ENCODE measurements at places on chromosomes 16 and 17. TPM values are rescaled to one million over a fixed set of nuclear protein-coding genes. Genes with fewer than 3 reads are reported as not detected.

DNA sequence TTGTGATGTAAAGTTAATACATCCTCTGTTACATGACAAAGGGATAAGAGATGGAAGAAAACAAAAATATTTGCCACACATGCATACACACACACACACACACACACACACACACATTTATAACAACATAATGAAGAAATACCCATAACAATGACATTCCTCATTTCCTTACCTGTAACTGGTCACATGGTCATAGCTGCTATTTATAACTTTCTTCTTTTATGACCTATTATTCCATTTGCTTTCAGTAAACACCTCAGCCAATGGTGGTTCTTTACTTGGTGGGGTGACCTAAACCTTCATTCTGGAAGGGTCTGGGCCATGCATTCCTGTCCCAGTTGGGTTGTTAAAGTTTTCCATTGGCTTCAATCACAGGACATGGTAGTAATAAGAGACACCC is 5.3 kb downstream of the MT2A start:
- no peak overlapping the region for H3K27ac ChIP-seq
- no peaks in the 10 kb centered on the region for H3K27me3 ChIP-seq
- H3K36me3 ChIP-seq = no peaks in the 10 kb centered on the region
- peaks cover 62% of the 10 kb centered on the region for H3K4me1 ChIP-seq
- H3K4me3 ChIP-seq = no peak overlapping the region

DNA sequence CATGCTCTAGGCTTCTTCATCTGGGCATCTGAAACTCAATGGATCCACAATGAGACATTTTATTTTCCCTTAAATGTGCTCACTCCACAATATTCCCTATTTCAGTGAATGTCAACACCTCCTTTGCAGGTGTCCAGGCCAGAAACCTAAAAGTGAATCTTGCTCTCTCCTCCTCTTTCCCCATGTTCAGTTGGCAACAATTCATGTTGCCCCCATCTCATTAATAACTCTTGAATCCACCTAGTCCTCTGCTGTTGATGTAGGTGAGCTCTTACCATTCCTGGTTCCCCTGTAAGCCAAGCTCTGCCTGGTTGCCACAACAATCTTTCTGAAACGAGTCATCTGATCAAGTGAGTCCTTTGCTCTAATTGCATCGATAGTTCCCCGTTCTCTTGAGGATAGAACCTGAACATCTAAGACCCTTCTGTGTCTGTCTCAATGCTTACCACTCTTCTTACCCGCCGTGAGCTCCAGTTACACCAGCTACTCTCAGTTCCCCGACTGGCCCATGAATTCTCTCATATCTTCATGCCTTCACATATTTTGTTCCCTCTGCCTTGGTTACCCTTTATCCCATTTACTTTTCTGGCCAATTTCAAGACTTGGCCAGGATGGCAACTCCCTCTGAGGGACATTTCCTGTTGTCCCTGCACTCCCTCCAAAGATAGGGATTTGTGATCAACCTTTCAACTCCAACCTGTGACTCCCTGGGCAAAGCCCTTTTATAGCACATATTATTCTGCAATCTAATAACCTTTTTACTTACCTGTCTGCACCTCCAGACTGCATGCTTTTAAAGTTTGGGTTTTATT is 35.9 kb downstream of the HLF start:
- H3K27ac ChIP-seq = no peak overlapping the region
- DNase-seq = no peak
- H3K4me3 ChIP-seq = no peak overlapping the region
- H3K27me3 ChIP-seq = no peaks in the 10 kb centered on the region

DNA sequence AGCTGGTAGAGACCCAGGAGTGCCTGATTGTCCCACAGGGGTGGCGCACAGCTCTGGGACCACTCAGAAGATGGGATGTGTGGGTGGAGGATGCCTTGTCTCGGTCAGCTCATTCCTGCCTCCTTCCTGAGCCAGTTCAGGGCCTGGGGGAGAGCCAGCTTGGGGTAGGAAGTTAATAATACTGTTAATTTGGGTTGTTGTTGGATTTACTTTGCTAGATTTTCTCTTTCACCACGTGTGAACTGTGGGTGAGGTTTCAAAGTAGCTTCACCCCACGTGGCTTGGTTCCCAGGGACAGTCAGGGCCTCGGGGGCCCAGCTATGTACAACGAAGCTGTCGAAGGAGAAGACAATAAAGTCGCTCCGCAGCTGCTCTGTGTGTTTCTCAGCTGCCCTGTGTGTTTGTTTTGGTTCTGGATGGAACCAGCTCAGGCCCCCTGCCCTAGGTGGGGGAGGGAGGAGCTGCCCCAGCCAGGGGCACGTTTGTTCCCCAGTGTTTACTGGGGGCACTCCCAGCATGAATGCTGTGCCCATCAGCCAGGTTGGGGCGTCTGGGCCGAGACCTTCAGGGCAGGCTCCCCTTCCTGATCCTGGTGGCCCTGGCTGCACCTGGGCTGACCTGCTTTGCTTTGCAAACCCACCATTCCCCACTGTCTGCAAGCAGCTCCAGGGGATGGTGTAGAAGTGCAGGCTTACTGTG is 2.3 kb downstream of the NUDT16L1 start:
- H3K4me1 ChIP-seq = peaks cover 14% of the 10 kb centered on the region
- peak; percentile 38 for DNase-seq
- no peak overlapping the region for H3K4me3 ChIP-seq
- H3K27ac ChIP-seq = peak overlapping the region; percentile 47
- H3K36me3 ChIP-seq = 0 out of 2 replicates have a peak, but pooled peaks cover 3% of the 10 kb centered on the region

DNA sequence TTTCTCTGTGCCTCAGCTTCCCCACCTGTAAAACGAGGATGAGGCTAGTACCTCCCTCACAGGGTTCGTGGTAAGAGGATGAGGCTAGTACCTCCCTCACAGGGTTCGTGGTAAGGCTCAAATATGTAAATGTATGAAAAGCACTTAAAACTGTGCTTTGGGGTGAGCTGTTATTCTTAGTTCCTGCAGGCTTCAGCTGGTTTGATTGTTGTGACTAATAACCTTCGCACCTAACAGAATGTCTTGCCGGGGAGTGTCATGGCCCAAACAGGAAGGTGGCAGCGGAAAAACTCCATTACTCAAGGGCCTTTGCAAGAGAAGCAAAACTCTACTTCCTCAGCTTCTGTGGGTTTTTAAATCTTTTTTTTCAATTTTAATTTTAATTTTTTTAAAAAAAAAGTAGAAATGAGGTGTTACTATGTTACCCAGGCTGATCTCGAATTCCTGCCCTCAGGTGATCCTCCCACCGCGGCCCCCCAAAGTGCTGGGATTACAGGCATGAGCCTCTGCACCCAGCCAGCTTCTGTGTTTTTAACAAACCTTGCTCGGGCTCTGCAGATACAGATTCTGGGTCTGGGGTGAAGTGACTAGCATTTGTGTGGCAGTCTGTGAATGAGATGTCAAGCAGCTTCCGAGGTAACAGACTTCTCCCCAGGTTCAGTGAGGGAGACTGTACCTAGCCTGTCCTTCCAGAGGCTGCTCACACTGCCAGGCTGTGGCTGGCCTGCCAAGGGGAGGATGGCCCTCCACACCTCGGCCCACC is 103.0 kb downstream of the RAB11FIP4 start:
- H3K4me3 ChIP-seq = no peak overlapping the region
- no peaks in the 10 kb centered on the region for H3K36me3 ChIP-seq
- peaks cover 44% of the 10 kb centered on the region for H3K27me3 ChIP-seq
- no peak overlapping the region for H3K27ac ChIP-seq

DNA sequence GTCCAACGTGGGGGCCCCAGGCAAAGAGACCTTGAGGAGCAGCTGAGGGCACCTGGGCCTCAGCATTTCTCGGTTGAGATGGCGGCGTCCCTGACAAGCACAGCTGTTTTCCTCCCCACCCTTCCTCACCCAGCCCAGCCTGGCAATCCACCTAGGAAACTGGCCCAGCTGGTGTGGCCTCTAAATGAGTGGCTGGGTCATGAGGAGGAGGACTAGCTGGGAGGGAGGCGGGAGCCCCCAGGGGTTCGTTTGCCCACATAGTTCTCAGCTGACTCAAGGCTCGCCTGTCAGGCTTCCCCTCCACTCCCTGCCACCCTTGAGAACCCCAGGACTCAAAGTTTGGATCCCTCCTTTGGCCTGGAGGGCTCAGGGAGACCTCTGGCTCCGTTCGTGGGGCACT is 5.9 kb downstream of the RNF222 start:
- H3K36me3 ChIP-seq = no peaks in the 10 kb centered on the region
- no peak overlapping the region for H3K27ac ChIP-seq
- no peak overlapping the region for H3K4me3 ChIP-seq
- peak; percentile 56 for DNase-seq
- peaks cover 13% of the 10 kb centered on the region for H3K27me3 ChIP-seq

The GJC1 gene
- total RNA-seq = 19.1 TPM

The VPS35L gene
- total RNA-seq = 28.6 TPM

DNA sequence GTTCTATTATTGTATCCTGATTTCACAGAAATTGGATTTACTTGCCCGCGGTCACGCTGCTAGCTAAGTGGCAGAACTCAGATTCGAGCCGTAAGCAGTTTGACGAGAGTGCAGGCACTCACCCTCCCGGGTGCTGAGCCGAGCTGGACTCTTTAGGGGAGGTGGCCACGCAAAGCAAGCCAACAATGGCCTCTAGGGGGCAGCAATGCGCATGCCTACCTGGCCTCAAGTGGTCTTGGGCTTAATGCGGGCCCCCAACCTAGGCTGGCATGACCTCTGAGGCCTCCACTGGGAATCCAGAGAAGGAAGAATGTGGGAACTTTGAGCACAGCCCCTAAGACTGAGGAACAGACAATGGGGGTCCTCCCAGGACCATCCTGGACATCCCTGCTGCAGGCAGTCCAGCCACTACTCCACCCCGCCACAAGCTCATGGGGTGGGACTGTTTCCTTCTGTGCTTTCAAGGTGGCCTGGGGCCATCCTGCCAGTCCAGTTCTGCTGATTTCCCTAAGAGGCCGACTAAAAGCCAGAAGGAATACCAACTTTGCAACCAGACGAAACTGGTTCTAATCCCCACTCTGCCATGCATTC is 276.5 kb downstream of the XYLT1 start:
- H3K4me1 ChIP-seq = no peaks in the 10 kb centered on the region
- H3K36me3 ChIP-seq = peaks cover 10% of the 10 kb centered on the region
- no peaks in the 10 kb centered on the region for H3K27me3 ChIP-seq
- no peak overlapping the region for H3K27ac ChIP-seq
- H3K4me3 ChIP-seq = no peak overlapping the region

DNA sequence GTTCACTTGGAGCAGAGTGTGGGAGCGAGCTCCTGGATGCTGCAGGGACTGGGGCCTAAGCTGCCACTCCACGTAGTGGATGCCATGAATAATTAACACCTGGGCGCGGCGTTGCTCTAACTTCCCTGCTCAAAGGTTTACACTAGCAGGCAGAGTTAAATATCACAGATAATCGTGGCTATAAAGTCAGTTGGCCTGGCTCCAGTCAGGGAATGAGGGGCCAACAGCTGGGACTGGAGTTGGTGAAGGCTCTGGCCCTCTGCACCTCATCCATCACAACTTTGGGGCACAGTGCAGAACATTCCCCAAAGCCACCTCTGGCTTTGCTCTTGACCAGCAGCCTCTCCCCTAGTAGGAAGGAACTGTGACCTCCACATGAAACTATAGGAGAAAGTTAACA is 10.9 kb downstream of the HOXB4 start:
- no peak overlapping the region for H3K27ac ChIP-seq
- H3K36me3 ChIP-seq = no peaks in the 10 kb centered on the region
- no peaks in the 10 kb centered on the region for H3K27me3 ChIP-seq
- H3K4me3 ChIP-seq = no peak overlapping the region

DNA sequence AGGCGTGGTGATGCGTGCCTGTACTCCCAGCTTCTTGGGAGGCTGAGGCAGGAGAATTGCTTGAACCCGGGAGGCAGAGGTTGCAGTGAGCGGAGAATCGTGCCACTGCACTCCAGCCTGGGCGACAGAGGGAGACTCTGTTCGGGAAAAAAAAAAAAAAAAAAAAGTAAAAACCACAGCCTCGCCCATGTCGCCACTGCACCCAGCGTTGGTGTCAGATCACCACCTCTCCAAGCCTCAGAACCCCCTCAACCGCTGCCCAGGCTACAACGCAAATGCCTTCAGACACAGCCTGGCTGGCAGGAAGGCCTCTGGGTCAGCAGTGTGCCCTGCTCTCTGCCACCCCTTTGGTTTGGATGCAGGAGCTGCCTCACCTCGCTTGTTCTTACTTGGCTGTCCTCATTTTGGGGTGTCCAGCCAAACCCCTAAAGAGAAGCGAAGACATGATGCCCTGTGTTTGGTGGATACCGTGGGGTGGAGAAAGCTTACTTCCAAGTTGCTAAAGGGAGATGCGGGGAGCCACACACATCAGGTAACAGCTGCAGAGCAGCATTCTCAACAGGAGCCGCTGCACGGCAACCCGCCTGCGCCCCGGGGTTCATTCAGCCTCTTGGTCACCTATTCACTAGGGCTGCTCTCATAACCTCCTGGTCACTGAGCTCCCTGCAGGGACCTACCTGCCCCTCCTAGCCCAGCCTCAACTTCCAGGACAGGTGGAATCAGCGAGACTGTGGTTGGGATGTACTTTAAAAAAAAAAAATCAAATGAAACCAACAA is 13.0 kb upstream of the CYTH1 start:
- no peak overlapping the region for H3K4me3 ChIP-seq
- H3K27ac ChIP-seq = no peak overlapping the region
- no peaks in the 10 kb centered on the region for H3K27me3 ChIP-seq
- peaks cover 48% of the 10 kb centered on the region for H3K36me3 ChIP-seq
- H3K4me1 ChIP-seq = peaks cover 30% of the 10 kb centered on the region

DNA sequence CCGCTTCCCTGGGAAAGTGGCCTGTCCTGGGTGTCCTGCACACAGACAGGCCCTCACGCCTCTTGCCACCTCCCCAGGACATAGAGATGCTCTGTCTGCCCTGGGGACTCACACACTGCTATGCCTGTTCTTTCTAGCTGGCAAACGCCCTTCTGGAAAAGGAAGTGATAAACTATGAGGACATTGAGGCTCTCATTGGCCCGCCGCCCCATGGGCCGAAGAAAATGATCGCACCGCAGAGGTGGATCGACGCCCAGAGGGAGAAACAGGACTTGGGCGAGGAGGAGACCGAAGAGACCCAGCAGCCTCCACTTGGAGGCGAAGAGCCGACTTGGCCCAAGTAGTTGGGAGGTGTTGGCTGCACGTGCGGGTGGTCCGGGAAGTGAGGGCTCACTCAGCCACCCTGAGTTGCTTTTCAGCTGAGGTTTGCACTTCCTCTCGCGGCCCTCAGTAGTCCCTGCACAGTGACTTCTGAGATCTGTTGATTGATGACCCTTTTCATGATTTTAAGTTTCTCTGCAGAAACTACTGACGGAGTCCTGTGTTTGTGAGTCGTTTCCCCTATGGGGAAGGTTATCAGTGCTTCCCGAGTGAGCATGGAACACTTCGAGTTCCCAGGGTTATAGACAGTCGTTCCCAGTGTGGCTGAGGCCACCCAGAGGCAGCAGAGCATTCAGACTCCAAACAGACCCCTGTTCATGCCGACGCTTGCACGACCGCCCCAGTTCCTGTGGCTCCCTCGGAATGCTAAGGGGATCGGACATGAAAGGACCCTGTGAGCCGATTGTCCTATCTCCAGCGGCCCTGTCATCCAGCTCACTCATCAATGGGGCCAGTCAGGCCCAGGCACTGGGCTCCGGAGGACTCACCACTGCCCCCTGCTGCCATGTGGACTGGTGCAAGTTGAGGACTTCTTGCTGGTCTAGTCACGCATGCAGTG is 3.5 kb upstream of the RPL13 start:
- peaks cover 17% of the 10 kb centered on the region for H3K4me1 ChIP-seq
- peaks cover 13% of the 10 kb centered on the region for H3K36me3 ChIP-seq
- H3K27me3 ChIP-seq = no peaks in the 10 kb centered on the region

Measured in GM23248 (cell line).